ENCODE measurements at places on chromosomes 4 and X. TPM values are rescaled to one million over a fixed set of nuclear protein-coding genes. Genes with fewer than 3 reads are reported as not detected.

EREG gene
- total RNA-seq, result 0.36 TPM

SPACA5B gene
- total RNA-seq, result not detected

TMSB15B gene
- 7.9 TPM for total RNA-seq

P2RY10 gene
- total RNA-seq, result not detected

FRMD7 gene
- total RNA-seq, result not detected

DNA sequence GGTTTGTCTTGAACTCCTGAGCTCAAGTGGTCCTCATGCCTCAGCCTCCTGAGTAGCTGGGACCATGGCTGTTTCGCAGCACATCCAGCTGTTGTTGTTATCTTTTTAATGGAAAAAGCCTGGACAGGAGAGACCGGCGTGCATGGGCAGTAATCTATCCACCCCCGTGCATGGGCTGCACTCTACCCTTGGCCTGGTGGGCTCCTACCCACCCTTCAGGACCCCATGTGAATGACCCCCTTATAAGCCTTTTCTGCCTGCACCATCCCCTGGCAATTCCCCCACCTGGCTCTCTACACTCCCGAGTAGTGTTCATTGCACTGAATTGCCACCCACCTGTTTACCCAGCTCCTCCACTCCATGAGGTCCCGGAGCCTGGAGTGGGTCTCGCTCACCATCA lies 18.9 kb upstream of the HTRA3 start:
- no peak for DNase-seq

DNA sequence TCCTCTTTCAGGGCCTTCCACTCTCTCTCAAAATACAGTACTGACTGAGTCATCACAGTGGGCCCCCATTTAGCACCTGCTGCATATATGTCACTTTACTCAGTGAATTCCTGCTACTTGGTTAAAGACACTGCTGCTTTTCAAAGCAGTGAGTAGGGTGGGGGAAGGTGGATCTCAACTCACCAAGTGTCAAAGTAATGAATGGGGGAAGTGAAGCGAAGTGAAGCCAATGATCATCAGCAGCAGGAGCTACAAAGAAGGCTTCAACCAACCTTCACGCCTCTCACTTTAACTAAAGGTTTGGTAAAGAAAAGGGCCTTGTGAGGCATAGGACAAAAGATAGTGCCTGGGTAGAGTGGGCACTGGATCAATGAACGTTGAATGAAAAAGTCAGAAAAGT lies 424.1 kb downstream of the SMARCA1 start:
- no peak for DNase-seq

- DNase-seq, result peak; percentile 62
Measured at GRCh38 chr4:156970501-156971164, 966 bp downstream of the PDGFC start.

- DNase-seq, result peak; percentile 57
Measured at GRCh38 chr4:10461091-10461849, 4.0 kb upstream of the ZNF518B start.

DNA sequence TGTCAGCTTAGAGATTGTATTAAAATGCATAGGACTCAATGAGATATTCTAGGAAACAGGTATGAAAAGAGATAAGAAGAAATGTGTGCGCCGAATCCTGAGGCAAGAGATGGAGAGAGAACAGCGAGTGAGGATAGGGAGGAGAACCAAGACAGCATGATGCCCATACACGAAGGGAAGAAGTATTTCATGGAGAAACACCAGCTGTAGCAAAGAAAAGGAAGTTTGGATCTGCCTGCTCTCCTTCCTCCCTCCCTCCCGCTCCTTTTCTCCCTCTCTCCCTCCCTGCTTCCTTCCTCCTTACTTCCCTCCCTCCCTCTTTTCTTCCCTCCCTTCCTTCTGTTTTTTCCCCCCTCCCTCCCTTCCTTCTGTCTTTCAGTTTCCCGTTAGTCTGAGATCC lies 318.6 kb upstream of the TAPT1 start:
- no peak for DNase-seq

DNA sequence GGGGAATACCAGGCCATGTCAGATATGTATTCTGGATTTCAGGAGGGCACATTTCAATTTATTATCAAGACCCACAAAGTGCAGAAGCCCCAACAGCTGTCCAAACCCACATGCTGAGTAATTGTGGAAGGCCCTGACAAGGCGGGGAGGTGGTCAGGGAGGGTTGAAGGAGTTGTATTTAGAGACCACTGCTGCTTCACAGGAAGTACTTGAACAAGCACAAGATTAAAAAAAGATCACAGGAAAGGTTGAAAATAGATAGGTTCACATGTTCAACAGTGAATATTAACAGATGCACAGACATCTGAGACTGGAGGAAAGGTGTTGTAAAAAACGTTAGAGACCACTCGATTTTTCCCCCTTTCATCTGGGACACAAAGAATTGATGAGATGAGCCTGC lies 17.9 kb downstream of the ATP8A1 start:
- no peak for DNase-seq

GRCh38 chr4:87046121-87046551 lies 111.3 kb downstream of the AFF1 start:
- DNase-seq, result peak; percentile 12

DNA sequence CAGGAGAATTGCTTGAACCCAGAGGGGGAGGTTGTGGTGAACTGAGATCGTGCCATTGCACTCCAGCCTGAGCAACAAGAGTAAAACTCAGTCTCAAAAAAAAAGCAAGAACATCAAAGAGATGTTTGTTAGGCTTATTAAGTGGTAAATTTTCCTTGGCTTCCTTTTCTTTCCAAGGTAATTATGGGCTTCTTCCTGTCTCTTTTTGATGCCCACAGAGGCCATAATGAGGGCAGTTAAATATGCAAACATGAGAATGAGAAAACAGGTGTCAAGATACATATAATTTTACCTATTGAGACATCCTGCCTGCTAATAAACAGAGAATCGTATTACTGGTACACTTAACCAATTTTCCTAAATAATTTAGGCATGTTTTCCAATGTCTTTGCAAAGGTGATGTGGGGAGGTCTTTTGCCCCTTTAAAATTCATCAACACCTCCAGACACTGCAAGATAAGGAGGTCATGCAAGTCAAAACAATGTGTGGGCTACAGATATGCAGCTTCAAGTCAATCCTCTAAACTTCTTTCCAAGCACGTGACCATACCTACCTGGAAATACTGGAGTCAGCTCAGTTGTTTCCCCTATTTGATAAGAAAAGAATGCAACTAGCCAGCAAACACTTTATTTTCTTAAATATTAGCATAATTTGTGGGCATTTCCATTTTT lies 2.7 kb downstream of the SLC39A8 start:
- DNase-seq, result no peak

DNA sequence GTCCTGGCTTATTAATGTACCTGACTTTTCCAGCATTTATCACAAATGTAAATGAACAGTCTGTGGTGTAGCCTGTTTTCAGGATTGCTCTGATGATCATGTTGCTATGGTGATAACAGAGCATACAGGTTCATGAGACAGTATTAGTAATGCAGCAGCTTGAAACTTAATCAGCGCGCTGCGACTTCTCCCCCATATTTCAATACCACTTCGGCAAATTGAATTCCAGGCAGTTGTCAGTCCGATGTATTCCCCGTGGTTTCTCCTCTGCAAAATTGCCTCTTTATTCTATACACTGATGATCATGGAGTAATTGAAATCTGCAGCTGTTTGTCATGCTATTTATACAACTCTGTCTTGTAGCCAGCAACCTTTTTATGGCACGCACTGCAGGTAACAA lies 239.3 kb downstream of the C4orf33 start:
- no peak for DNase-seq

DNA sequence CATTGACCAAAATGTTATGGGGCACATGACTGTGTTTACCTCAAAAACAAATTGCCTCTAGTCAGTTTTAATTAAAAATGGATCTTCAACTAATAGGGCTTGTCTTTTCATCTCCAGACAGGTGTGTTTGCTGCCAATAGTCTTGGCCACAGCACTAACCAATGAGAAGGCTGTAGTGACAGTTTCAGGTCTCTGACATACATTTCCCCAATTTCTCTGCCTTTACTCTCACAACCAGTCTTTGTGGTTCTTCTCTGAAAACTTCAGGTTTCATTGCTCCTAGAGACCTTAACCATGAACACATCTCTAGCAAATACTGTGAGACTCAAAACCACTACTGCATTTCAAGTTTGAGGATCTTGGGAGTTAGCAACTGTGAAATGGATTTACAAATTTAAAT lies 3.5 kb upstream of the EDNRA start:
- DNase-seq, result no peak

- no peak for DNase-seq
Measured at GRCh38 chrX:123476611-123477219, 256.1 kb downstream of the THOC2 start.

DNA sequence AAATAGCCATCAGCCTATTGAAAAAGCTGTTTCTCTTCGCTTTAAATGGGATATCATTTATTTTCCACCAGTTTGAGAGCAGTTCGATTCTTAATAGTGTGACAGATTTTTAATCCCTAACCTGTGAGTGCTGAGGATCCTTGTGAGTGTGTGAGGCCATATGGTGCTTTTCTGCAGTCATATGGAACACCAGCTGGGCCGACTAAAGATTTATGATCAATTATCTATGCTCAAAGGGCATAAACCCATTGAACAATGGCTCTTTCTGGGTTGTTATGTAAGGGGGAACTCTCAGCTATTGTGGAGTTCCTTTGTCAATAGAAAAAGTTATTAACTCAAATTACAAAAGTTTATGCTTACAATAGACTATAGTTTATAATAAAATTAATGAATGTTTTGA lies 1003.6 kb downstream of the FAT4 start:
- no peak for DNase-seq

GRCh38 chrX:105765691-105766090 lies 56.6 kb upstream of the NRK start:
- no peak for DNase-seq

- DNase-seq, result peak; percentile 92
Measured at GRCh38 chr4:122764821-122765215, 32.3 kb downstream of the BBS12 start.

GRCh38 chr4:138686106-138686835 lies 329.3 kb upstream of the NOCT start:
- no peak for DNase-seq

GRCh38 chr4:151666501-151666900 lies 94.3 kb downstream of the GATB start:
- no peak for DNase-seq

Data from IMR-90 (cell line).